NCI-H82 (cell line): ENCODE measurements at places on chromosomes 4 and X.

DNA sequence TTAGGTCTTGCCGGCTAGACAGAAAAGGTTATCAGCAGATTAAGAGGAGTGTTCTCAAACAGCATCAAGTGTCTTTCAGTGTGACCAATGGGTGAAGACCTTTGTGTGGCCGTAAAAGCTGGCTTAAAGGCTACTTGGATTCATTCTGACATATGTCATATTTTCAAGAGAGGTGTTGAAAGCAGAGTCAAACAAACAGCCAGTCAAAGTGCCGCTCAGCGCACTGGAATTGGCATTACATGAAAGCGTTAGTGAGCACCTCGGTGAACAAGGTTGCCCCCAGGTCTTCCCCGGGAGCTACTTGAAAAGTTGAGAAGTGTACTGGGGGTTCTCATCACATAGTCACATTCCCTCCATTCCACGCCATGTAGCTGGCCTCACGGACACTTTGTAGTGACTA, 148.9 kb downstream of the SOX3 start:
- no peak for DNase-seq

- DNase-seq: no peak
Observed at GRCh38 chr4:52032005-52032404, 6.1 kb downstream of the SGCB start.

DNA sequence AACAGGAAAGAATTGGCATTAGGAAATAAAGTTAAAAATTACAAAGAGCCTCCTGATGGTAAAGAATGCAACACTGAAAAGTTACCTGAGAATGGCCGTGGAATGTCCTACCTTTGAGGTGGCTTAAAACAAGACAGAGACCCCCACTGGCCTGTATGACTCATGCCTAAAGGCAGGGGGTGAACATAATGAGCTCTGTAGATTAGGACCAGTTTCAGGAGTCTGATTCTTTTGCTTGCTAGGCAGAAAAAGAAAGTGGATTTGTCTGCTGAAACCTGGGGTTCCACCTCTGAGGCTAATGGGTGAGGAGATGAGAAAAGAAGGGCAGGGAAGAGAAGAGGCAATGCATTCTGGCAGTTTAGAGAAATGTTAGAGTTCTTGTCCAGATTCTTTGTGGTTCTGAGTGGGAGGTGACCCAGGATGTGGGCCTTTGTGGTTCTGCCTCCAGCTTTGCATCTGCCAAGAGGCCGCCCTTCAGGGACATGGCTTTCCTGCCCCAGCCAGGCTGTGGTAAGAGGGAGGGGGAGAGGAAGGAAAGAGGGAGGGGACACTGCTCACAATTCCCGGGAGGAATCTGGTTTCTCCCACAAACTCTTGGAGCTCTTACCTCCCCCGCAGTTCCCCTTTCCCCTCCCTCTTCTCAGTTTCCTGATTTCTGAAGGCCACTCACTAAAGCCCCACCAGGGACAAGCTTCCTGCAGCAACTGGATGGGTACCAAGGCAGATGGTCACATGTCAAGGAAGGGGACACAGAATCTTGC, 109.6 kb downstream of the EFNB1 start:
- no peak for DNase-seq

DNA sequence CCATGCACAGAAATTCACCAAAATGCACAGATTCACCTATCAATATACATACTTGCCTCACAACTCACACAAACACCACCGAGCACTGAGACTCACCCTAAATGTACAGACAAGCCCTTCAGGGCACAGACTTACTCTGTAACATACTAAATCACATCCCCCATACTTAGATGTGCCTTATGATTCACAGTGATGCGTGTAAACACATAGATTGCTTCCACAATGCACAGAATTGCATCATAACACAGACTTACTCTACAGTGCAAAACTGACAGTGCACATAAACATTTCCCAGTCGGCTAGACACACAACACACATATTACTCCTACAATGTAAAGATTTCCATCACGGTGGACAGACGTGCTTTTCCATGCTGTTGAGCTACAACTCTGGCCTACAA, 6.2 kb downstream of the LINC00632 start:
- DNase-seq: no peak

GRCh38 chr4:17595471-17596005, 18.5 kb downstream of the LAP3 start:
- DNase-seq: no peak

DNA sequence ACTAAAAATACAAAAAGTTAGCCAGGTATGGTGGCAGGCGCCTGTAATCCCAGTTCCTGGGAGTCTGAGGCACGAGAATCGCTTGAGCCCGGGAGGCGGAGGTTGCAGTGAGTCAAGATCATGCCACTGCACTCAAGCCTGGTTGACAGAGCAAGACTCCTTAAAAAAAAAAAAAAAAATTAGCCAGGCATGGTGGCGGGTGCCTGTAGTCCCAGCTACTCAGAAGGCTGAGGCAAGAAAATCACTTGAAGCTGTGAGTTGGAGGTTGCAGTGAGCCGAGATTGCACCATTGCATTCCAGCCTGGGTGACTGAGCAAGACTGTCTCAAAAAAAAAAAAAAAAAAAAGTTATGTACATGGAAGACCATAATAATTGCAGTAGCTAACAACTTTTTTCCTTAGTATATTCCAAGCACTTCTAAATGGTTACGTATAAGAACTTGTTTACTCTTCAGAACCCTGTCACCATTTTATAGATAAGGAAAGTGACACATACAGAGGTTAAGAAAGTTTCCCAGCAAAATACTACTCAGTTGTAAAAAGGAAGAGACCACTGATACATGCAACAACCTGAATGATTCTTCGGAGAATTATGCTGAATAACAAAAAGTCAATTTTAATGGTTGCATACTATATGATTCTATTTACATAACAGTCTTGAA, 24.5 kb downstream of the RUFY3 start:
- DNase-seq: no peak

GRCh38 chr4:8580321-8581093, at the start of gene GPR78:
Gene GPR78, plus strand, starts transcription at chr4:8580392. Its CDS starts 591 bp downstream, at chr4:8580983.
- peak; percentile 33 for DNase-seq

DNA sequence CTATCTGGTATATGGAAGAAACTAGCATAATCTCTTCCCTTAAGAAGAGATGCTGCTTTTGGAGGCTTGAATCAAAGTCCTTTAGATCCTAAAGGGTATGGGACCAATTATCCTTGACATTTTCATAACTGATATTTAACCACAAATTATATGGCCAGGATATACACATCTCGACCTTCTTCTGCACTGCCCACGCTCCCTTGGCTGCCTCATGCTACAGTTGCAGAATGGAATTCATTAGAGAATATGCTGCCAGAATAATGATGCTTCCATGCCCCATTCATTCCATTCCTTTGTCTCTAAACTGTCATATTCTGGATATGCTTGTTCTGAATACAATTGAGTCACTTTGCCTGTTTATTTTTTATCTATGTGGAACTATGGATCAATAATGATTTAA, 157.1 kb upstream of the PACRGL start:
- no peak for DNase-seq

GRCh38 chrX:39508300-39508692, 589.5 kb downstream of the BCOR start:
- no peak for DNase-seq

- DNase-seq: peak; percentile 4
Observed at GRCh38 chr4:8871417-8872401, at the start of gene HMX1. Gene HMX1, minus strand, starts transcription at chr4:8871839. Its CDS starts 225 bp downstream, at chr4:8871614.

- no peak for DNase-seq
Observed at GRCh38 chrX:141279476-141279875, 37.2 kb upstream of the SPANXC start.

GRCh38 chr4:184924516-184924915, 93.8 kb upstream of the HELT start:
- DNase-seq: no peak

GRCh38 chr4:156971676-156972378, at the start of gene PDGFC:
Gene PDGFC, minus strand, starts transcription at chr4:156971799. Its CDS starts 896 bp downstream, at chr4:156970903.
- peak; percentile 77 for DNase-seq

GRCh38 chr4:81491943-81492342, 20.2 kb upstream of the RASGEF1B start:
- DNase-seq: no peak

DNA sequence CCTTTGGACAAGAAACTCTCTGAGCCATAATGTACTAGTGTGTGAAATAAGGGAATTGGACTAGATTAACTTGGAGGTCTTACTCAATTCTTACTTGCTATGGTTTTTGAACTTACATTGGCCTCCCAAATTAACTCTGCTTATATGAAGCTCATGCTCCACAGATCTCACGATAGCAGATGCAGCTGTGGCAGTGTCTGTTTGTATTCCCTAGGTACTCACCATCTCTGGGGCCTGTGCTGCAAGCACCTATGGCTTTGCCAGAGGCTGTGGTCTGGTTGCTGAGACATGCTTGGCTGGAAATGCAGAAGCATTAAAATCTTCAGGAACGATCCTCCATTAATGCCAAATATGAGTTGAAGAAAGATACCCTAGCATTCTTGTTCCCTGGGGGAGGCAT, 112.8 kb downstream of the MSL3 start:
- no peak for DNase-seq

DNA sequence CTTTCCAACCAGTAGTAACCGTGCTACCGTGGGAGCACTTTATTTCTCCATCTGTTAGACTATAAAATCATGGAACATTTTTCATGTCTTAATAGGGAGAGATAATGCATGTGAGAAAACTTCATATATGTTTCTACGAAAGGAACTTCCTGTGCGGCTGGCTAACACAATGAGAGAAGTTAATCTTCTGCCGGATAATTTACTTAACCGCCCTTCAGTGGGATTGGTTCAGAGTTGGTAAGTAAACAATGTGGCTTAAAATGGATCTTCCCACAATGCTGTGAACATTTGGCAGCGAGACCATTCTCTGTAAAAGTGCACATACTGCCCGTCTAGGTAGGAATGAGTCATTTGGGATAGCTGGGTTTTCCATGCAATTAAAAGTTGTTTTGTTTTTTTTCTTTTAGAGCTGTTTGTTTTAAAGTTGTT, 29.6 kb downstream of the PDK3 start:
- peak; percentile 91 for DNase-seq

GRCh38 chrX:132833373-132833772, 125.1 kb downstream of the HS6ST2 start:
- no peak for DNase-seq

GRCh38 chrX:153805436-153805835, 11.0 kb downstream of the SSR4 start:
- DNase-seq: no peak

- DNase-seq: no peak
Observed at GRCh38 chrX:68930542-68931317, 101.9 kb downstream of the EFNB1 start.

DNA sequence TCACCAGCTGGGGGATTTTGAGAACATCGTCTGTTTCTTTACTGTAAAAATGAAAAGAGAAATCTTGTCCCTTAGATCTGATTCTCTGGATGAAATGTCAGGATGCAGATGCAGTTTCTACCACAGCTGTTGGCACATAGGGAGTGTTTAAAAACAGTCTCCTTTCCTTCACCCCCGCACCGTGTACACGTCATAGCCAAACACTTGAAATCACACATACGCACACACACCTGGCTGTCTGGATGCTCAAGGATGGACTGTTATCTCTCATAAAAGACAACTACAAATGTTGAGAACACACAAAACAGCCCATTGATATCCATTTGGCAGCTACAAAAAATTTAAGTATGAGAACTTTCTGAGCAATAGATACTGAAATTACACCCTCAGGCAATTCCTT, 275.8 kb upstream of the CLNK start:
- DNase-seq: no peak

GRCh38 chr4:2856266-2856665, 12.6 kb downstream of the ADD1 start:
- no peak for DNase-seq

DNA sequence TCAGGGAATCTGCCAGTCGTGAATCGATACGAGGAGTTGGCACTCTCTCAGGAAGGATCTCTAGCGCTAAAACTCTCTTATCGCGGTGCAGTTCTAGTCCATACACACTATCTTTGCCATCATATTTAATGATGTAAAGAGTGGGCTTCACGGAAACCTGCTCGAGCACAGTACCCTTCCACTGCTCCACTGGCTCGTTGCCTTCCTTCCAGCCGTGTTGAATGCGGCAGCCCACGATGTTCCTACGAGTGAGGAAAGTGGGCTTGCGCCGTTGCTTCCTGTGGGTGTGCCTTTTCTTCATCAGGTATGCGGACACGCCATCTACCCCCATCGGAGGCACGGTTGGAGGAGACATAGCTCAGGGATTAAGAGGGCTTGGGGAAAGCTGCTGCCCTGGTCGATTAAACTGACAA, 661 bp downstream of the SPIN4 start:
- DNase-seq: peak; percentile 80

DNA sequence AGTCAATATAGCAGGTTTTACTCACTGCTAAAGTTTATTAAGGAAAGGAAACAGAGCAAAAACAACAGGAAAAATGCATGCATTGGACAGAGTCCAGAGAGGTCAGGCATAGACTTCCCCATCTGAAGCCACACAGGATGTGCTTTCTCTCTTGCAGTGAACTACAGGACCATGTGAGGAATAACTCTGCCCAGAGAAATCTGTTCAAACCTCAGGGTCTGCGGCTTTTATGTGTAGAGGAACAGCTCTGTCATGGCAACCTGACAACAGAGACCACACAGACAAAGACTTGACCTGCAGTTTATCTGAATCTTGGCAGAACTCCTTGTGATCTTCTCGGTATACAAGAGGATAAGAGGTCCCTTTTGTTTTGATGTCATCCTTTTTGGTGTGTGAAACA, 46.3 kb upstream of the LONRF3 start:
- no peak for DNase-seq

- no peak for DNase-seq
Observed at GRCh38 chr4:138565576-138565975, 323.4 kb upstream of the SLC7A11 start.

- no peak for DNase-seq
Observed at GRCh38 chr4:180926277-180926676, 1316.9 kb upstream of the TENM3 start.

- no peak for DNase-seq
Observed at GRCh38 chr4:25813448-25814106, 49.2 kb downstream of the SEL1L3 start.

DNA sequence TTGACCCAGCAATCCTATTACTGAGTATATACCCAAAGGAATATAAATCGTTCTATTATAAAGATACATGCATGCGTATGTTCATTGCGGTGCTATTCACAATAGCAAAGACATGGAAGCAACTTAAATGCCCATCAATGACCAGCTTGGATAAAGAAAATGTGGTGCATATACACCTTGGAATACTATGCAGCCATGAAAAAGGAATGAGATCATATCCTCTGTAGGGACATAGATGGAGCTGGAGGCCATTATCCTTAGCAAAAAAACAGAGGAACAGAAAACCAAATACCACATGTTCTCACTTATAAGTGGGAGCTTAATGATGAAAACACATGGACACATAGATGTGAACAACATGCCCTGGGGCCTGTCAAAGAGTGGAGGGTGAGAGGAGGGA, 124.1 kb upstream of the AFF2 start:
- DNase-seq: no peak

GRCh38 chr4:15366721-15367120, 61.1 kb upstream of the C1QTNF7 start:
- no peak for DNase-seq
